Panc1 (cell line): ENCODE measurements at places on chromosomes 6 and 20. TPM values are rescaled to one million over a fixed set of nuclear protein-coding genes. Genes with fewer than 3 reads are reported as not detected.

PSMB8 gene
- total RNA-seq = 43.8 TPM

CRISP1 gene
- total RNA-seq = not detected

MAPK13 gene
- 2.5 TPM for total RNA-seq

MAVS gene
- 32.3 TPM for total RNA-seq

OR2J3 gene
- not detected for total RNA-seq

NEURL2 gene
- total RNA-seq = 3.0 TPM

BEND6 gene
- 8.0 TPM for total RNA-seq

HSPA1L gene
- total RNA-seq = 2.8 TPM

STX11 gene
- 3.2 TPM for total RNA-seq

KCNK16 gene
- total RNA-seq = not detected

RFX6 gene
- total RNA-seq = not detected

TCP11 gene
- not detected for total RNA-seq

FILIP1 gene
- total RNA-seq = 0.26 TPM

NNAT gene
- total RNA-seq = not detected

NRM gene
- total RNA-seq = 21.9 TPM

EYS gene
- total RNA-seq = not detected

SSTR4 gene
- not detected for total RNA-seq

OXT gene
- total RNA-seq = not detected

DLGAP4 gene
- 52.5 TPM for total RNA-seq

PPP1R10 gene
- 82.9 TPM for total RNA-seq

EDEM2 gene
- 34.7 TPM for total RNA-seq

VSX1 gene
- total RNA-seq = 0.21 TPM

SLC17A4 gene
- total RNA-seq = not detected

TMEM14C gene
- 159 TPM for total RNA-seq
